Transverse colon (tissue), 4 donors: ENCODE measurements at places on chromosomes 6 and 20. TPM values are rescaled to one million over a fixed set of nuclear protein-coding genes. Genes with fewer than 3 reads are reported as not detected.

DNA sequence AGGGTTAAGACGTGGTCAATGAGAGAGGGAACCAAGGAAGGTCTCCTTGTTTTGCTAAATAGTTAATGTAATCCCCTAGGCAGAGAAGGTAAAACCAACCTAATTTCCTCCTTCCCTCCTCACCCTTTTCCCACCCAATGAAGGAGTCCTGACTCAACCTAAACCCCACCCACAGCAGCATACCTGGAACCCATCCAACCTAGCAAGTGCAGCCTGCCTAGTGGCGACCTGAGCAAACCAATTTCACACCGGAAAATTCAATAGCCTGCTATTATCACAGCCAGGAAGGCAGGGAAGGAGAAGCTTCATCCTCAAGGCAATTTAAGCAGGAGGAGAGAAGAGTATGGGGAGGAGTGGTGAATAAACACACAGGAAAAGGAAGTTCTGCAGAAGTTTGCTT is 46.9 kb downstream of the OSTM1 start:
- DNase-seq = peak; percentile 69

DNA sequence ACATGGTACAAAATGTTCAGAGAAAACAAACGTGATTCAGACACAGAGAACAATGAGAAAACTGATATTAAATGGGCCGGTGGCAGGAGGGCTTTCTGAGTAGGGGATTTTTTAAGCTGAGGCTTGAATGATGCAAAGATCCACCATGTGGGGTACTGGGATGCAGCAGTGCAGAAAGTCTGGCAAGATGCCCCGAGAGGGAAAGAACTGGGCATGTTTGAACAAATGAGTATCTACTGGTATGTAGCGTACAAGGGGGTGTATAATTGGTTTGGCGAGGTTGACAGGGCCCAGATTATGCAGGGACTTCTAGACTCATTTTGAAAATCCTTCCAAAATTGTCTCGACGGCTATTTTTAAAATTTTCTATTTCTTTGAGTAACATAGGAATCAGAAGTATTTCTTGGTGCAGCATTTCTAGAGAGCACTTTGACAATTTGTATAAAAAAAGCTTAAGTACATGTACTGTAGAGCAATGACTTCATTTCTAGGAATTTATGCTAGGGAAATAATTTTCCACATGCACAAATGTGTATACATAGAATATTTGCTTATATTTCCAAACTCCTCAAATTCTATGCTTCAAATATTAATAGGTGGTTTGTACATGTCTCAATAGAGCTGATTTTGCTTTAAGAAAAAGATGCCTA is 119.6 kb upstream of the DOK5 start:
- no peak for DNase-seq

DNA sequence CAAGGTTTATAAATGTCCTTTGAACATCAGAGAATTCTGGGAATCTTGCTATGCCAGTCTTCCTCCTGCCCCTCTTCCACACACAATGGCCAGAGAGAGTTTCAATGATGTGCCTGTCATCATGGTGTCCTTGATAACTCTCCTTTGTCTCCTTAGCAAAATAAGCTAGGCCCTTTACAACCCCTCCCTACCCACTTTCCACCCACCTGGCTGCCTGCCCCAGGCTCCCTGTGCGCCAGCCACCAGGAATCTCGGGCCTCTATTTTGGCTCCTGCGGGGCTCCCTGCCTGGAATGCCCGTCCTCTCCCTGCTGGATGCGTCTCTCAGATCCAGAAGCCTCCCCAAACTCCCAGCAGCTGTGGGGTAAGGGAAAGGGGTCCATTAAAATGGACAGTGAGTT is 60.9 kb downstream of the NCR2 start:
- no peak for DNase-seq

DNA sequence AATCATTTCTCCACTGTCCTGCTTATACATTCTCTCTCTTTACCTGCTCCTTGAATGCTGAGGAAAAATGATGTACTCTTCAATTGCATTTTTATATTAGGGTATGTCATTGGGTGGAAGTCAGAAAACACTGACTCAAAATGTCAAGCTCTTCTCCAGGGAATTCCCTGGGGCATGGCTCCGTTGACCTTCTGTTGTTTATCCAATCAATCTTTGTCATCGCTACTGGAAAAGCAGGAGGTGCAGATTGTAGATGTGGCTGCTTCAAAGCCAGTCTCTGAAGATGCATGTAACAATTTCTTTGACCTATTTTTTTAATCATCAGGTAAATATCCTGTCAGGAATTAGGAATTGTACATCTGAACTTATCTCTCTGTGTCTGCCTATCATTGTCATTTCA is 63.9 kb upstream of the TENT5A start:
- DNase-seq = no peak

- no peak for DNase-seq
Measured at GRCh38 chr6:167146977-167147376, 10.8 kb downstream of the GPR31 start.

DNA sequence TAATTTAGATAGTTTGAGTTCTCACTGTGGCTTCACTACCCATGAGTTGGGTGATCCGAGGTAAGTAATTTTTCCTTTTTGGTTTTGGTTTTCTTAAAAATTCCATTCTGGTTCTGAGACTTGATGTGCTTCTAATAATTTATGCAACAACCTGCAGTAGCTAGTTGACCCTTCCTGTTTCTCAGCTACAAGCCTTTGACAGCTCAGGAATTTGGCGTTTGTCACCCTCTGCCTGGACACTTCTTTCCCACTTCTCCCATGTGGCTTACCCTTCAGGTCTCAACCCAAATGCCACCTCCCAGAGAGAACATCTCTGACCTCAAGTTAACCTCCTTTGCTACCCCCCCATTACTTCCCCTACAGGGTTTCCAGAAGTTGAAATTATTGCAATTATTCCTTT is 49.7 kb upstream of the TSHZ2 start:
- no peak for DNase-seq

DNA sequence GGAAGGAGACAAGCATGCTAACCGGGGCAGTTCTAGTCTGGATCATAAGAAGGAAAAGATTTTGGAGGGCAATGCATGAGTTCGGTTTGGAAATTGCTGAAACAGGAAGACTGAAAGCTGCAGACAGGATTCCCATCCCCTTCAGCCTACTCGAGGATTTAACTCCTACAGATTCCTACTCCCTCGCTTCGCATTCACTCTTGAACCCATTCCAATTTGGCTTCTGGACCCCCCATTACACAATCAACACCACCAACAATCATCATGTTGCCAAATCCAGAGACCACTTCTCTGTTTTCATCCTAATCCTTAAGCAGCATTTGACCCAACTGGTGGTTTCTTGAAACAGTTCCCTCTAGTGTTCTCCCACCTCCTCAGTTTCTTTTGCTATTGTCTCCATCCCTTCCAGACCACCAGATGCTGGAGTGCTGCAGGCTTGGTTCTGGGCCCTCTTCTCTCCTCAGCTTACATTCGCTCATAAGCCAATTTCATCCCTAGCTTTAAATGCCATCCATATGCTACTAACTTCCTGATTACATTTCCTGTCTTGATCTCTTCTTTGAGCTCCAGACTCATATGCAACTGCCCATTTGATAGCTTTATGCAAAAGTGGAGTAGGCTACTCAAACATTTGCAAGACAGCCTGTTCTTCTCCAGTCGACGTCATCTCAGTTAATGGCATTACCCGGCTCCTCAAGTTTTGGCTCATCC is 66.5 kb downstream of the DTNBP1 start:
- no peak for DNase-seq

DNA sequence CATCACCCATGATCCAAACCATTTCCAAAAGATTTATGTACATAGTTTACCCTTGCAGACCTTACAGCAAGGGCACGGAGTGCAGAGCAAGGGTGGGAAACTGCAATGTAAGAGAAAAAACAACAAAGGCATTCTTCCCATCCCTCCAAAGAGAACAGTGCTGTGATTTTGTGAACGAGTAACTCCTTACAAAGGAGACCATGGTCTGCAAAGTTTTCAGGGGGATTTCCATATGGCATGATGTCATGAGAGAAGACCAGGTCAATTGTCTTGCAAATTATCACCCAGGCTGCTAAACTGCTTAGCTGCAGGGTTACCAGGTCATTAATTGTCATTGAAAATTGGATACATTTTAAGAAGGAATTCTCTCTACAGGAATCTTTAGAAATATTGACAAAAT is 58.3 kb downstream of the LAMP5 start:
- DNase-seq = no peak

DNA sequence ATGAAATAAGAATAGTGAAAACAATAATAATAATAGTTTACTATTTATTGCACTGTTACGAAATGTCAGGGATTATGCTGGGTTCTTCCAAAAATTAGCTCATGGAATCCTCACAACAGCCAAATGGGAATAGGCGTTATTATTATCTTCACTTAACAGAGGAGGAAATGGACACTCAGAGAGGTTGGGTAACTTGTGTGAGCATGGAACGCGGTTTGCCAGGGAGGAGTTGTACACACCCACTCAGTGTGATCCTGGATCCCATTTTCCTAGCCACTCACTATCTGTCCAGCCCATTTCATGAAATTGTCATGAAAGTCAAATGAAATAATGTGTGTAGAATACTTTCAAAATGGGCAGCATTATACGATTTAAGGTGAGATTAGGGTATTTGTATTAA is 4.6 kb downstream of the NELFCD start:
- DNase-seq = no peak

DNA sequence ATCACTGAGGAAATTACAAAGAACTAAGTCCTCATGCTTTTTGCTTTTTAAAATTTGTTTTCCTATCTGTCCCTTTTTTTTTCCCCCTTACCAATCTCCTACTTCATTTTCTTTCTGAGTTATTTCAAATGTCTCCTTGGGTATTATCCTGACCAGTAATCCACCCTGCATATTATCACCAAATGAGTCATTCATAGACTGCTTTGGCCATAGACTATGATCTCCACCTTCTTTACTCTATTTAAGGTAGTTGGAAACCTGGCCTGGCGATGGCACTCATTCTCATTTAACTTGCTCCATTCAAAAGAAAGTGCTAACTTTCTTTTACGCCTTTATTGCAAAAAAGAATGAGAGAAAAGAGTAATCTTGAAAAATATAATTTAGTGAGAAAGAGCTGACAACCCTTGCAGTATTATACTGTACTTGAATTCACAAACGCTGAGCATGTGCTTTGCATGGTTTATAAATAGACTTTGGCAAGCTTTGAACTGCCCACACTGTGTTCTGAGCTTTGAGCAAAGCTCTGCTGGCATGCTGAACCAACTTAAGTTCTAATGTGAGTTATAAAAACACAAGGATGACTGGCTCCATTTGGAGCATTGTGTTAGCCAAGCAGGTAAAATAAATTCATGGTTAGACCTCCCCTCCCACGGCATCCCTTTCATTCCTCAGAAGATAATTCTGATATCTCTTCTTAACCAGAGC is 198.9 kb downstream of the NKAIN2 start:
- no peak for DNase-seq

- peak; percentile 18 for DNase-seq
Measured at GRCh38 chr6:44569931-44570385, 182.5 kb downstream of the CDC5L start.

DNA sequence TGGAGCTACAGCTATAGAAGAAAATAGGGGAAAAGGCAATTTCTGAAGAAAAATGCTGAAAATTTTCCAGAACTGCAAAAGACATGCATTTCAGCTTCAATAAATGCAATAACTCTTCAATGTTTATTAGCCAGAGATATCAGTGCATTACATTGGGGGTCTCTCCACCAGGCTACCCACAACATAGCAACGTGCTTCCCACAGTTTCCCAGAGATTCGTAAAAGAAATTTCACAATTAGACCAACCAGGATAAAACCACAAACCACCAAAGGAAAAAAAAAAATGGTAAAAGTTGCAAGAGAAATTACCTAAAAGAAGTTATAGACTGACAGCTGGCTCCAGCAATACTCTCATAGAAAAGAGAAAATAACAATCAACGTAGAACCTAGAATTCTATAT is 16.0 kb downstream of the LY86 start:
- no peak for DNase-seq

DNA sequence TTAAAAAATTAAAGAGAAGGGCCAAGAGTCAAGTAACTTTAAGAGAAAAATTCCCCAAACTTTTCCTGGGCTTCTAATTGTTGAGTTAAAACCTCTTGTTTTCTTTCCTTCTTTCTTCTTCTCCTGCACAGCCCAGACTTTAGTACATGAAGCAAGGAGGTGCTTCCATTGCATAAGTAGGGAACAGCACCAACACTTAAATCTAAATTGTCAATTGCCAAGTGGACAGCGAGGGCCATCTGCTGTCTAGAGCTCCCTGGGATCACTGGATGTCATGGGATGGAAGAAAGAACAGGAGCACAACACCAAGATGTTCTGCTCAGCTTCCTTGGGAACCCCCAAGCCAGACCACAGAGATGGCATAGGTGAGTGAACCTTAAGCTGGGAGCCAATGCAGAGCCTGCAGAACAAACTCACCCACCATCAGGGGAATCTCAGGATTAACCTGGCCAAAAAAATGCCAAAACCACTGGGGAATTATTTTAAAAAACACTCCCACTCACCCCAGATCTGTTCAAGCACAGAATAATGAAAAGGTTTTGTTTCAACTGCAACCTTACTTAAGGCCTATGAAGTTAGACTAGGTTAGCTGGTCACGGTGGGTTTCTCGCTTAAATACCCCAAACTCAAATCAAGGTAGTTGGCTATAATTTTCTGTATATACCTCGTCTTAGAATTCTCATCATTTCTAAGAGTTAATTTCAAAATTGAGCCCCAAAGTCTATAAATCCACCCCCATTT is 67.8 kb downstream of the TNFRSF21 start:
- DNase-seq = no peak

- no peak for DNase-seq
Measured at GRCh38 chr6:169339025-169339424, 85.4 kb upstream of the THBS2 start.

DNA sequence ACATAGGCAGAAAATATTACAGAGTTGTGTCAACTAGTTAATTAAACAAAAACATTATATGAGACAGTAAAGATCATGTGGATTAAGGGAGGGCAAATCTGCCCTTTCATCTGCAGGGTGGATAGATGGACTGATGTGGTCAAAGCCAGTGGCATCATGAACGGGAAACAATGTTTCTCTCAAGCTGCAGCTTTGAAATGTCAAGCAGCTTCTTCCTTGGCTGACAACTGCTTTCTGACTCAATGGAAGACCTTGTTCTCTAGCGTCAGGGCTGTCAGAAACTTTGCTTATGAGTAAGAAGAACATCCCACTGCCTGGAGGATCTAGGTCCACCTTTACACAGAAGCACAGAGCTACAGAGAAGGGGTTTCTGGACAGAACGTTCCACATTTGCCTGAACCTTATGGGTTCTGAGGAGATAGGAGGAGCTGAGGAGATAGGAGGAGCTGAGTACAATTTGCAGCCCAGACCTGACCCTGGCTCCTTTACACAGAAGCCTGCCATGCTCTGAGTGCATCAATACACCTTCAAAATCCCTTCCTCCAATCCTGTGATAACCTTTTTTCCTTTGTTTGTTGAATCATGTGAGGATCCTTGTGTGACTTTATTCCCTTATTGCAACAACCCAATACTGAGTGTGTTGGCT is 6.1 kb downstream of the CST5 start:
- no peak for DNase-seq

- no peak for DNase-seq
Measured at GRCh38 chr6:166206510-166207283, 39.0 kb upstream of the TBXT start.

- no peak for DNase-seq
Measured at GRCh38 chr6:125528621-125529041, 220.8 kb upstream of the HEY2 start.

GRCh38 chr6:82182756-82183155 is 64.8 kb downstream of the IBTK start:
- no peak for DNase-seq

The SRSF12 gene
- not detected for total RNA-seq

The FAM83D gene
- total RNA-seq = 10.0 TPM

The ADGRG6 gene
- total RNA-seq = 15.7 TPM

The BFSP1 gene
- 0.82 TPM for total RNA-seq

The TCP11 gene
- 0.96 TPM for total RNA-seq

The TGM2 gene
- 24.7 TPM for total RNA-seq

The CLPSL1 gene
- total RNA-seq = not detected

The KIAA1755 gene
- 20.2 TPM for total RNA-seq

The LST1 gene
- total RNA-seq = 1.9 TPM
